Bronchial smooth muscle cell (primary cell): ENCODE measurements at places on chromosomes 3 and 15. TPM values are rescaled to one million over a fixed set of nuclear protein-coding genes. Genes with fewer than 3 reads are reported as not detected.

Gene CCK
- 3.9 and 43.5 TPM in 2 replicates for total RNA-seq

Gene TIGIT
- 0.32 TPM in 1 of 2 replicates, not detected in the other for total RNA-seq

Gene RBM6
- total RNA-seq: 32.7 and 43.5 TPM in 2 replicates

Gene ASB7
- 12.1 and 18.9 TPM in 2 replicates for total RNA-seq

Gene ATP13A5
- total RNA-seq: not detected in 2 replicates

Gene ZNF502
- 1.7 and 4.6 TPM in 2 replicates for total RNA-seq

Gene ZNF148
- 23.3 and 36.5 TPM in 2 replicates for total RNA-seq

Gene COLQ
- total RNA-seq: 0.43 and 0.95 TPM in 2 replicates

Gene EFCC1
- total RNA-seq: under 0.01 TPM in 1 of 2 replicates, not detected in the other

Gene CELF6
- total RNA-seq: 0.26 and 0.47 TPM in 2 replicates

Gene FSTL1
- total RNA-seq: 526 and 654 TPM in 2 replicates

Gene ANKRD63
- total RNA-seq: not detected in 2 replicates

Gene SERF2
- 316 and 469 TPM in 2 replicates for total RNA-seq

Gene ZNF445
- 7.4 and 8.8 TPM in 2 replicates for total RNA-seq

Gene ARGFX
- total RNA-seq: not detected in 2 replicates

Gene PTH1R
- 0.16 and 0.77 TPM in 2 replicates for total RNA-seq

Gene BHLHE40
- total RNA-seq: 3.9 and 7.9 TPM in 2 replicates

Gene ISG20
- total RNA-seq: 3.1 and 4.9 TPM in 2 replicates
